ENCODE measurements at places on chromosomes 7 and 10.

- no peak for DNase-seq
These were observed 816.2 kb downstream of the NRG3 start for GRCh38 chr10:82691211-82691610.

GRCh38 chr10:20228729-20229128 lies 412.5 kb downstream of the PLXDC2 start:
- no peak for DNase-seq

- no peak for DNase-seq
These were observed 46.2 kb upstream of the MKLN1 start for GRCh38 chr7:131281266-131282048.

- DNase-seq, result no peak
These were observed 3.1 kb upstream of the LDB3 start for GRCh38 chr10:86665218-86665607.

GRCh38 chr7:85160223-85160622 lies 26.6 kb downstream of the SEMA3D start:
- DNase-seq, result no peak

GRCh38 chr10:71860243-71861029 lies 9.4 kb upstream of the PSAP start:
- DNase-seq, result no peak

DNA sequence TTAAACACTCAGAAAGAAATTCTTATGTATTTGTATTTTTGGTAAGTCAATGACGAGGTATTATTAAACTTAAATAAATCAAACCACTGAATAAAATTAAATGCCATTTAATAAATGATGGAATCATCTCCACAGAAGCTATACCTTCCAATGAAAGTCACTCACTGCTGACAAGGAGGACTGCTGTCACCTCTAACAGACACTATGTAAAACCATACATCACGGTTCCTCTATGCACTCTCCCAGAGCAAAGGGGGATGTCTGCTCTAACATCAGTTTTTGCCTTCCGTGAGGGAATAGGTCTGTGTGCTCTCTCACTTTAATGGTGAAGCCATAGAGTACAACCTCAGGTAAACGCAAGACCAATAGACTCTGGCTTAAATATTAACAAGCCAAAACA lies 99.7 kb upstream of the DDC start:
- DNase-seq, result no peak

DNA sequence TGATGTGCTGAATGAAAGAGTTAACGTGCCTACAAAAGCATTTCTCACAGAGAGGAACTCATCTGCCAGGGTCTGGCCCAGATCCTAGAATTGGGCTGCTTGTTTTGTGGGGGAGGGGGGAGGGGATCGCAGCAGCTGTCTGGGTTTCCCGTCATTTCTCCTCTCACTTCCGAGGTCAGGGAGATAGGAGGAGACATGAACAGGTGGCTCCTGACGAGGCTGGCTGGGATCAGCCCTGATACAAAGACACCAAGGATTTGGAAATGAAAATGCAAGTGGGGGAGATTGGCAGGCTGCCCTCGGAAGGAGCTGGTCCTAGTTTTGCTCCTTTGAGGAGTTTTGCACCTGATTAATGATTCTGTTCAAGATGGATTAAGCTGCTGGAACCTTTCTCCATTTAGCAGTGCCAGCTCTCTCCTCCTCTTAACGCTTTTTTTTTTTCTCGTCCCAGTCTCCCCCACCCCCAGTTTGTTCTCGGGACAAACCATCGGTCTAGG lies 86.8 kb upstream of the KMT2C start:
- DNase-seq, result no peak

- DNase-seq, result no peak
These were observed 49.1 kb downstream of the SRPK2 start for GRCh38 chr7:105339404-105340323.

DNA sequence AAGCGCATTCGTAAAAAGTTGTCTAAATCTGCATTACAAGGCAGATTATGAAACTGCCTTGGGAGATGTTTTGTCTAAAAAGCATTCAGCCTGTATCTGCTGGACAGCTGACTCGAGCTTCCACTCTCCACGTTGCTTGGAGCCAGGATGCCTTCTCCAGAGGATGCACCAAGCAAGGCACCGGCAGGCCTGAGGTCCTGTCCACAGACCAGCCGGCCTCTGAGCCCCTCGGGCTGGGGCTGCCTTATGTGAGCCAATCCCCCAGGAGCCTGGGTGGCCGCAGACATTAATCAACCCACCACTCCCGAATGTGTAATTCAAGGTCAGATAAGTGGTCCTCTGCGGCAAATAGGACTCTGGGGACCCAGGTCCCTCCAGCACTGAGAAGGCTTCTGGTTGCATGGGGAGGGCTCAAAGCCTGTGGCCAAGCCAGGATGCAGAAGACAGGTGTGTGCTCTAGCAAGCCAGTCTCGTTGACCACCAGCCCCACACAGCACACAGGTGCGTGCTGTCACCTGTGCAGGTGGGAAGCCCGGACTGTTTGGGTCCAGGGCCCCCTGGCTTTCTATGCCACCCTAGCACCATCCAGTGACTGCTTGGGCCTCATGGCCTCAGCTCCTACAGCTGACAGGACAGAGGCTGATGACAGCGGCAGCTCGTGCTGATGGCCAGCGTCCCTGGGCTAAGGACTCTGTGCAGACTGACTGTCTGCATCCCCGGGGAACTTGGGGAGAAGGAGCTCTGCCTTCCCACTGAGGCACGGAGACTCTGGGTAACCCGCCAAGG lies 4.8 kb upstream of the RET start:
- DNase-seq, result no peak

DNA sequence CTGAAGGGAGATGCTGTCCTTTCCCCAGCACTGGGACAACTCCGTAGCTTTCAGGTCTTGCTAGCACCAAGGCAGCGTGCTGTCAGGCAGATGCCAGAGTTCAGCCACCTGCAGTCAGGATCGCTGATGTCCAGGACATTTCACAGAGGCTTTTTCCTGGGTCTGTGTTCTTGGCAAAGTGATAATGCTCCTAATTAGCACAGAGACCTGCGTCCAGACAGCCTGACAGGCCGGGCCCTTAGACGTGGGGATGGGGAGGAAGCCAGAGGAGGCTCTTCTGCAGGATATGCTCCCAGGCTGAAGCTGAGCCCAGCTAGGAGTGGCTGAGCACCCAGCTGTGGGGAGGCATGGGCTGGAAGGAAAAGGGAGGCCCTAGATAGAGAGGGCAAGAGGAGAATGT lies 82.5 kb upstream of the TBX20 start:
- no peak for DNase-seq

DNA sequence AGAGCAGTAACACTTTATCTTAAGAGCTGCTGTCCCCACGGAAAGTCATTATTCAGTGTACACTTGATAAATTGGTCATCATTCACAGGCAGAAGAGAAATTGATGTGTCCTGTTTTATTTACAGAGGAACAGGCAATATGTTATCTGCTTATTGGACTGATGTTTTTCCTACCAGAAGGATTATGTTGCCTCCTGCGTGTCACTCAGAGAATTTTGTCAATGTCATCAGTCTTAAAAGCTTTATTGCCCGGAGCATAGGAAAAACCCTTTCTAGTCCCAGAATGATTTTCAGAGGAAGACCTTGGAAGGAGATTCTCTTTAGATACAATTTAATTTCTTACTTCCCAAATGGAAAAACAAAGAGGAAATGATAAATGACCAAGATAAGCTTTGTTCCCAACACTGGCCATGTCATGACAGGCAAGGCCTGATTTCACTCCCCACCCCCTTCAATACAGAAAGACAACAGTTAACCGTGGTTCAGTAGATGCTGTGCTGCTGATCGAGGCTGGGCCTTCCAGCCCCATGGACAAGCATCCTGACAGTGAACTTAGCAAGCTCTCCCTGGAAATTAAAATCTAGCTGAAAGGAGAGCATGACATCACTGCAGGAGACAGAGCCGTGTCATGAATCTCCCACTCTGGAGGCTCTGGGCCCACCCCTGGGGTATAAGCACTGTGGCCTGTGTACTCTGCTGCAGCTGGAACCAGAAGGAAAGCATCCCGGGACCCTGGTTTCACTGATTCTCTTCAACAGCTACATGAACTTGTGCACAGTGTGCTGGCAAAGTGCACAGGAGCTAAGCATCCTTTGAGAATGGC lies 118.8 kb upstream of the LYZL2 start:
- no peak for DNase-seq

- no peak for DNase-seq
These were observed 62.2 kb downstream of the LANCL2 start for GRCh38 chr7:55427342-55427741.

DNA sequence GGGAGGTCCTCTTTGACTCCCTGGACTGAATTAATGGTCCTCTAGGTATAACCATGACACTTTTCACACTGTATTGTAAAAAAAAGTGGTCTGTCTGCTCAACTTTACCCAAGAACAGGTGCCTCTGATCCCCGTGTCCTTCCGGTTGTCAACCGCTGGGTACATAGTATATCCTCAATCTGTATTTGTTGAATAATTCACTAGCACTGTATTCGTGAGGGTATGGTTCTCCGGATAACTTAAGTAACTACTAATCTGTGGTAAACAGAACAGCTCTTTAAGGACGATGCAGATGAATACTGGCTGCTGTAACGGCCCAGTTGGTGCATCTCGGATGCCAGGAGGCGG lies 472 bp upstream of the ADAM22 start:
- DNase-seq, result no peak

DNA sequence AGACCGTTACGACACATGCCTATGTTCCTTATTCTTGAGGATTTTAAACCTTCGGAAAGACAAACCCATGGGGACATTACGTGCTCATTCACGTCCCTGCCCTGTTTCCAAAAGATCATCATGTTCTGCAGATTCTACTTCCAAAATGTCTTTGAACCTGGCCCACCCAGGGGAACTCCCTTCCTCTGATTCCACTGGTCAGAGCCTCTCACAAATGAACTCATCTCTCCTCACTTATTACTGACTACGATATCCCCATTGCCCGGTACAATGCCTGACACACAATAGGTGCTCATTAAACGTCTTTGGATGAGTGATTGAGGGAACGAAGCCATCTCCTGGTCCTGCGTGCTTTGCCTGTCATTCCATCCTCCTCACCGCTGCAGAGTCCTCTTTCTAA lies 168.3 kb upstream of the RNF32 start:
- no peak for DNase-seq

GRCh38 chr10:513393-513792 lies 176.1 kb downstream of the DIP2C start:
- no peak for DNase-seq

DNA sequence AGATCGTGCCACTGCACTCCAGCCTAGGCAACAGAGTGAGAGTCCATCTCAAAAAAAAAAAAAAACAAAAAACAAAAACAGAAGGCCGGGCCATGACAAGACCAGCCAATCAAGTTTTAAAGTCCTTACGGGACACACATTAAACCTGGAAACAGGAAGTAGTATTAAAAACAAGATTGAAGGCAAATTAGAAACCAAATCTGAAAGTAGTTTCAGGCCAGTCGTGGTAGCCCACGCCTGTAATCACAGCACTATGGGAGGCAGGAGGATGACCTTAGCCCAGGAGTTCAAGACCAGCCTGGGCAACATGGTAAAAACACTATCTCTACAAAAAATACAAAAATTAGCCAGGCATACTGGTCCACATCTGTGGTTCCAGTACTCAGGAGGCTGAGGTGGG lies 18.1 kb downstream of the PSAP start:
- DNase-seq, result no peak

DNA sequence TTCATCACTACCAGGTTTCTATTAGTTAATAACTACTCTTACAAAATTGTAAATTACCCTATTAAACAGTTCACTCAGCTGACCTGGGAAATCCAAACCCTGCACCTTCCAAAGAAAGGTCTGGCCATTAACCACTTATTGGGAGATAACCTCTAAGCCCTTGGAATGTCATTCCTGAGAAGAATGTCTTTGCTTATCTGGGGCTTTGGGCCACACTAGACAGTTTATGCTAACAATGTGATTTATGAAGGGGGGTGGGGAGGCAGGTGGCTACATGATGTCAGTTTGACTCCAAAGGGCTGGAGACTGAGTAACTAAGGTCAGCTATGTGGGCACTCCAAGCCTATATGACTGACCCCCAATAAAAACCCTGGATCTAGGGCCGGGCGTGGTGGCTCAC lies 50.7 kb downstream of the AKR1D1 start:
- no peak for DNase-seq

GRCh38 chr7:151382079-151382885 lies 27.6 kb downstream of the WDR86 start:
- peak; percentile 13 for DNase-seq

- DNase-seq, result no peak
These were observed 147.4 kb upstream of the PRSS58 start for GRCh38 chr7:142405122-142405765.

- DNase-seq, result no peak
These were observed 414.2 kb upstream of the SEMA3C start for GRCh38 chr7:81333004-81333403.

GRCh38 chr10:128103229-128103714 lies 23.0 kb downstream of the MKI67 start:
- DNase-seq, result no peak

- DNase-seq, result no peak
These were observed 32.3 kb downstream of the CDK1 start for GRCh38 chr10:60810437-60811182.

- DNase-seq, result no peak
These were observed 154.6 kb upstream of the HGF start for GRCh38 chr7:81924494-81924893.

GRCh38 chr10:66927971-66928770 lies 2.3 kb downstream of the LRRTM3 start:
- DNase-seq, result no peak

DNA sequence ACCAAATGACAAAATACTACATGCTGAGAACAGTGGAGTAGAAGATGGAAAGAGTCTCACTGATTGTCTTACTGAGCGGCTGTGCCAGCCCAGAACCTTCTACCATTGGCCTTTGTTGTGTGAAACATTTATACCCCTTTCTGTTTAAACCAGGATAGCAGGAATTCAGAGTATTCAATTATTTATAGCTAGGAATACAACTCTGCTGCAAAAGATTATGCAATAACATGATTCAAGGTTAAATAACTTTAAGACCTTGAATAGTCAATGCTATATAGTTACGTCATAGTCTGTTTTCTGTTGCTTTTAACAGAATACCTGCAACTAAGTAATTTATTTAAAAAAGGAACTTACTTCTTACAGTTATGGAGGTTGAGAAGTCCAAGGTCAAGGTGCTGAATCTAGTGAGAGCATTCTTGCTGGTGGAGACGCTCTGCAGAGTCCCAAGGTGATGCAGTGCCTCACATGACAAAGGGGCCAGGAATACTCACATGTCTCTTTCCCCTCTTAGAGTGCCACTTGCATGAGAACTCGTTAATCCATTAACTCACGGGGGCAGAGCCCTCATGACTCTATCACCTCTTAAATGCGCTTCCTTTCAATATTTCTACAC lies 371.8 kb downstream of the MDFIC start:
- DNase-seq, result no peak

DNA sequence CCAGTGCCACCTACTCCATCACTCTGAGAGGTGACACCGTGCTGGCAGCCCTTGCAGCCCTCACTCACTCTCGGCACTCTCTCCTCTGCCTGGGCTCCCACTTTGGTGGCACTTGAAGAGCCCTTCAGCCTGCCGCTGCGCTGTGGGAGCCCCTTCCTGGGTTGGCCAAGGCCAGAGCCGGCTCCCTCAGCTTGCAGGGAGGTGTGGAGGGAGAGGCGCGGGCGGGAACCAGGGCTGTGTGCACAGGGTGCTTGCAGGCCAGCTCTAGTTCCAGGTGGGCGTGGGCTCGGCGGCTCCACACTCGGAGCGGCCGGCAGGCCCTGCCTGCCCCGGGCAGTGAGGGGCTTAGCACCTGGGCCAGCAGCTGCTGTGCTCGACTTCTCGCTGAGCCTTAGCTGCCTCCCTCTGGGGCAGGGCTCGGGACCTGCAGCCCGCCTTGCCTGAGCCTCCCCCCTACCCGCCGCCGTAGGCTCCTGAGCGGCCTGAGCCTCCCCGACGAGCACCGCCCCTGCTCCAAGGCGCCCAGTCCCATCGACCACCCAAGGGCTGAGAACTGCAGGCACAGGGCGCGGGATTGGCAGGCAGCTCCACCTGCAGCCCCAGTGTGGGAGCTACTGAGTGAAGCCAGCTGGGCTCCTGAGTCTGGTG lies 48.7 kb upstream of the SLC35G1 start:
- no peak for DNase-seq

Measured in activated CD4-positive, alpha-beta T cell treated with anti-CD3 and anti-CD28 coated beads, Interleukin-2, amount 50 U/mL, for 4 hours (primary cell).